NT2/D1 (cell line): ENCODE measurements at places on chromosomes 5 and 9.

DNA sequence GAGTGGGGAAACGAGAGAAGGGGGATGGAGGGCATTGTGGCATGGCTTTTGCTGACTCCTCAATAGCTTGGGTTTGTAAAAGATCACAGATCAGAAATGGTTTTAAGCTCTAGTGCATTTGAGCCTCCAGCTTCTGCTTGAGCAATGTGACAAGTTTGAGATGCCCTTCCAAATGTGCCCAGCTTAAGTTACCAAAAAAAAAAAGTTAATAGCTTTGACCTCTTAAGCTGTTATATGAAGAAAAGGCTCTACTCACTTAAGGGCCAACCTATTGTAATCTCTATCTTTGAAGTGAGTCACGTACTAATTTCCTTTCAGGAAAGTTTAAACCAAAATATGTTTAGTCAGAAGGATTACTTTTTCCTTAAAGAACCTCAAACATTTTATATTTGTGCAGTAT is 428.8 kb upstream of the ACTBL2 start:
- no peak for DNase-seq

DNA sequence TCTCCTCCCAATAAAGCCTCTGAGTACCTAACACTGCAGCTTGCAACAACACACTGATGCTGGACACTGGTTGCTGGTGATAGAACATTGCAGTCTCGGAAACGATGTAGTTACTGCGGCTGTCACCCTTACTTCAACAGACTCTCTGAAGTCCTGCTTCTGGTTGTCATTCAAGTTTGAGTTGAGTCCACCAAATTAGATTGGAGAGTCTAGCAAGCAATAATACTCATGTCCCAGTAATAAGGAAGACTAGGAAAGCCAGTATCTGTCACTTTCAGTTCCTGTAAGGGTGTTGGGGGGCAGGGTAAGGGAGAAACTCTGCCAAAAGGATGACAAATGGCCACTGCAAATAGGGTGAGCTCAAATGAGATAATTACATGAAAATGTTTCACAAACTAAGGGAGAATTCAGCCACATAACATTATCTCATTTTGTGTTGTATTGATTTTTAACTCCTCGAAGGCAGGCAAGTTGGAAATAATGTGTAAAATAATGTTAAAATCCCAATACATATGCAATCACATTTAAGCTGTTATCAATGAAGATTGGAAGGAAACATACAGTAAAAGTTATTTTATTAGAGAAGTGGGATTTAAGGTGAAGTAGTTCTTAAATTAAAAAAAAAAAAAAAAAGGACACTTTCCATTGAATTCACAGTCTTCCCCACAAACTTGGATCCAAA is 849 bp upstream of the IFT74 start:
- DNase-seq = no peak

DNA sequence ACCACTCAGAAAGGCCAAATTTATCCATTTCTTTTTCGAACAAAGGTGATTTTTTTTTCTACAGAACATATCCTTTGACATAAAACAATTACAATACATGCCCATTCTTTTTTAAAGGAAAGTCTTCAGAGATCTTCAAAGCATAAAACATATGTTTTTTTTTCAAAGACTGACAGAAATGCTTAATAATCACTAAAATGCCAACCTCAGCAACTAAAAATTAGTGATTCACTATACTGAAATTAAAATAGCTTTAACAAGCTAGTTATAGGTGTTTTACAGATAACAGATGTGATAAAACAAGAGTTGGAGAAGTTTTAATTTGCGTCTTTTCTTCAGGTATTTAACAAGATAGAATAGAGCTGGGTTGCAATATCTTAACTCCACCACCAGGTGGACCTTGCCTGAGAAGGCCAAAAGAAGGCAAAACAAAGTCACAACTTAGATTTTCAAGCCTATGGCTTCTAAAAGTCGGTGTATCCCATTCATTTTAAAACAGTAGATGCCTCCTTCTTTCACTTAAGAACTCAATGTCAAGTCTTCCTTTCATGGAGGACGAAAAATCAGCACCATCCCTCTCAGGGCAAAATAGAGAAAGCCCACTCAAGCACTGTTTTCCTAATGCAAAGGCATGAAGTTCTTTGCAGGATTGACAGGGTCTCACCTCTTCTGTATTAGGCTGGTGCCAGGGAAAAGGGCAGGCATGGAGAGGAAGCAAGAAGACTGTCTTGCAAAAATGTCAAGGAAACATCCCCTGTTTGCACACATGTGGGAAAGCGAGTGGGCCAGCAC is 31.1 kb upstream of the CPLX2 start:
- DNase-seq = no peak

DNA sequence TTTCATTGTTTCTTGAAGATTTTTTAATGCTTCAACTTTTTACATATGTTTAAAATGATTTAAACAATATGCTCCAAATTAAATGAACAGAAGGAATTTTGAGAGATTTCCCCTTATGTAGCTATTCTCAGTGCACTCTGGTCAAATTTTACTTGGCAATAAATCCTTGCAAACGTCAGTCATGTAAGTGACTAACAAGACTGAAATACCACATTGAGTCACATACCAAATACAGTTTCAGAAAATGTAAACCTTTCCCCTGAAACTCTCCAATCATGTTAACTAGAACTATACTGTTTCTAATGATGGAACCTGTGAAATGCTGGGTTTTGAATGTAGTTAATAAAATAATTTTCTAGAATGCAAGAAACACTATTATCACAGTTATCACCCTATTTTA is 29.6 kb downstream of the SAR1B start:
- DNase-seq = no peak

- DNase-seq = no peak
Observed at GRCh38 chr5:73387601-73388305, 60.8 kb downstream of the FOXD1 start.

DNA sequence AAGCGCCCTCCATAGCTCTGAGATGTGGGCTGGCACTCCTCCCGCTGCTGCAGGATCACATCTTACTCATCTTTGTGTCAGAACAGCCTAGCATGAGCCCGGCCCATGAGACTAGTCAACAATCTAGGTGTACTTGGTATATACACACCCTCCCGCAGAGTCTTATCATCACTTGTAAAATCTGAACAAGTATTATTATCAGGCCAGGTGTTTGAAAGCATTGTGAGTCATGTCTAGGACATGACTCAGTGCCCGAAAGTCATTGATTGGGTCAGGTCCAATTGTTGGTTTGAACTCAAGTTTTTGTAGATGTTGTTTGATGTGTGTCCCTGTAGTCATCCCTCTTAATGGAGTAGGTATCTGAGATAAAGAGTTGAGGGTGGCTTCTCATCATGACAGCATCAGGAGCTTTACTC is 108.7 kb downstream of the CFAP90 start:
- no peak for DNase-seq

GRCh38 chr5:37739817-37740261 is 100.0 kb downstream of the GDNF start:
- DNase-seq = no peak

DNA sequence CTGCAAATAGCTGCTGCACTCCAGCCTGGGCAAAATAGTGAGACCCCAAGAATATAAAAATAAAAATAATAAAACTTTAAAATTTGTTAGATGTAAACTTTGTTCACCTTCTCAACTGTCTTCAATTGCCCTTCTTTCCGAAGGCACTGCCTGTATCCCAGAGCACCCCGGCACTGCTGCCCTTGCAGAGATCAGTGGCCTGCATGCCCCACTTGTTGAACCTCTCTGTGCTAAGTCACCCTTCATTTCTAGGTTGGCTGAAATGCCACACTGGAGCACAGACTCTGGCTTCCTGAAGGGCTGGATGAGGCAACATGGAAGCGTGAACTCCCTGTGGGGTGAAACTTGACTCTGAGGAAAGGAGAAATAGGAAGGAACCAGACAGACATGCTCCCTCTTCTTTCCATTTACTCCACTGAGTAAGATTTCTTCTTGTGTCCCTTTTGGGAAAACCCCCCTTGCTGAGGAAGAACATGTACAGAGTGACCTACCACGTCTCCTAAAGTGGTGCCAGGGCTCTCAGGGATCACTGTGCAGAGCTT is 8.4 kb upstream of the JMY start:
- DNase-seq = no peak

GRCh38 chr9:18705796-18706392 is 231.9 kb downstream of the ADAMTSL1 start:
- DNase-seq = no peak

- no peak for DNase-seq
Observed at GRCh38 chr5:35248843-35249780, 18.8 kb upstream of the PRLR start.

DNA sequence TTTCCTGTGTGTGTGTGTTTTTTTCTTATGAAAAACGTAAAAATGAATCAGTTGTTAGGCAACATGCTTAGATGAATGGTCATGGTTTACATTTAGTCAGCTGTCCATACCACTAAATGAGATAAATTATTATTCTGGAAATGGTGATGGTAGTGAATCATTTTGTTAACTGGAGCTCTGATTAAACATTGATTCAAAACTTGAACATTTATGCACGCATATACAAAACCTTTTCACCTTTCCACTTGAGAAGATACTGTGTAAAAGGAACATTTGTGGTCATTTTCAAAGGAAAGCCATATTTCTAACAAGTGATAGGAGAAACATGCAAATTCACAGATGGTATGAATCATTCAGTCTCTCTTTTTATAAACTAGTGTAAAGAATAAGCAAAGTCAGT is 162.0 kb downstream of the SLC25A46 start:
- DNase-seq = no peak

DNA sequence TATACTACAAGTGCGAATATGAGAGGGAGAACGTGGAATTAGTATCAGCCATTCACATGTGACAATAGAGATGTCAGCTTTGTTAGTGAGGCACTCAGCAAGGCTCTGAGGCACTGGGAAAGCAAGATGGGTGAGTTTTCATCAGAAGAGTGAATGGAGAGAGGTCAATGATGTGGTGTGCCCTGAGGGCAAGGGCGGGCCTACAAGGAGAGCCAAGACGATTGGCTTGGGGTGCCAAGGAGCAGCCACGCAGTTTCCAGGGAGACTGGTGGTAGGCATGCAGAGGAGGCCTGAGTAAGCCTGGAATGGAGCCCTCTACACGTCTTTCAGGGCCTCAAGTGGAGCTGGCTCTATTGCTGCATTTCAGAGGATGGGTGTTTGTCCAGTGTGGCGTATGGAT is 24.7 kb downstream of the BTF3 start:
- DNase-seq = no peak

GRCh38 chr5:173342813-173343755 is 14.9 kb upstream of the STC2 start:
- no peak for DNase-seq

DNA sequence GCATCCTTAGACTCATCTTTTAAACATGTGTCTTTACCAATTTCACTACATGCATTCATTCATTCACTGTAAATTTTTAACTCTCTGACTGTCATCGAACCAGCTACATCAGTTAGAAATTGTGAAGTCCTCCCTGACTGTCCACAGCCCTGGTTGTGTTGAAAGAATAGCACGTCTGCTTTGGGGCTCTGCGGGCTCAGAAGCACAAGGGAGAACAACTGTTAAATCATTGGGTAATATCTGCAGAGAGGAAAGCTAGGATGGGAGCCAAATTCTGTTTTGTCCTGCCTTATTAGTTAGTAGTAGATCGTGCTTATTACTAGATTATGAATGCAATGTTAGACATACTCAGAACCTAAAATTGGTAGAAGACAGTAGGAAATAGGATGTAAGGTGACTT is 26.3 kb upstream of the FAM120AOS start:
- no peak for DNase-seq

- no peak for DNase-seq
Observed at GRCh38 chr5:634191-634590, 22.1 kb downstream of the CEP72 start.

DNA sequence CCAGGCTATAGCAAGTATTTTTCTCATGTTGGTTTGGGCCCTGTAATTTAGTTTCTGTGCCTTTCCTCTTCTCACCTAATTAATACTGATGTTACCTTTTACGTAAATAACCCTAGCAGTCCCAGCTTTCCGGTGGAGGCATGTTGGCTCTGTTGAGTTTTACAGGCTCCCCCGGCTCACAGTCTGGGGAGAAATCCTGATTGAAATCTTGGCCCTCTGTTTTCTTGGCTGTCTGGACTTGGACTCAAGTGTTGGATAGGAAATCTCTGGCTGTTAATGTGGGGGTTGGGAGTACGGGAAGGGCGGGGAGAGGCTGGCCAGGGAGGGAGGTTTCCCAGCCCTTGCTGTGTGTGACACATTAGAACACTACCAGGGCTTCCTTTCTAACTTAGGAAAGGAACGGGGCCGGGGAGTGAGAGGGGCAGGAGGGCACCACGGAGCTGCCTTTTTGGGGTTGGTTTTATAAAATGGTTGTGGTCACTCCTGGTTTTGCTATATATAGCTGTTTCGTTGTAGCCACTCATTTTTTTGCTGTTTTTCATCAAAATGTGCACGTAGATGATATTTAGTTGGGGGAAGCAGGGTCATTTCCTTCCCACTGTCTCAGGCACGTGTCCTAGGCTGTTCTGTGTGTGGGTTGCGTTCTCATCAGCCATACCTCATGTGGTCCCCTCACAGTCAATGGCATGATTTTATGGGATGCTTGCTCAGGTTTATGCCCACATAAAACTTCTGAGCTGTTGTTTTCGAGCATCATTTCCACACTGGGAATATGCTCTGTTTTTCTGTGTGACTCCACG is 11.0 kb downstream of the TRIO start:
- no peak for DNase-seq

DNA sequence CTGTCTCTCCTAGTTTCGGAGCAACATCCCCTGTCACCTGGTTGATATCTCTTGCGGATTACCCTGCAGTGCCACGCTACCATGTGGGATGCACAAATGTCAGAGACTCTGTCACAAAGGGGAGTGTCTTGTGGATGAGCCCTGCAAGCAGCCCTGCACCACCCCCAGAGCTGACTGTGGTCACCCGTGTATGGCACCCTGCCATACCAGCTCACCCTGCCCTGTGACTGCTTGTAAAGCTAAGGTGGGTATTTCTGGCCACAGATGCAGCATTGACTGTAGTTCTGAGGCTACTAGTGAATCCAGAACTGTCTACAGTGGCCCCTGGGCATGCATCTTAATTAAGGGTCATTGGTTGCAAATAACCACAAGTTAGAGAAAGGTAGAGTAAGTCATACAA is 50.8 kb downstream of the AQP7 start:
- DNase-seq = no peak

GRCh38 chr5:157582731-157583620 is 7.4 kb upstream of the ADAM19 start:
- DNase-seq = no peak

- DNase-seq = no peak
Observed at GRCh38 chr5:139488260-139488659, 5.7 kb upstream of the STING1 start.

DNA sequence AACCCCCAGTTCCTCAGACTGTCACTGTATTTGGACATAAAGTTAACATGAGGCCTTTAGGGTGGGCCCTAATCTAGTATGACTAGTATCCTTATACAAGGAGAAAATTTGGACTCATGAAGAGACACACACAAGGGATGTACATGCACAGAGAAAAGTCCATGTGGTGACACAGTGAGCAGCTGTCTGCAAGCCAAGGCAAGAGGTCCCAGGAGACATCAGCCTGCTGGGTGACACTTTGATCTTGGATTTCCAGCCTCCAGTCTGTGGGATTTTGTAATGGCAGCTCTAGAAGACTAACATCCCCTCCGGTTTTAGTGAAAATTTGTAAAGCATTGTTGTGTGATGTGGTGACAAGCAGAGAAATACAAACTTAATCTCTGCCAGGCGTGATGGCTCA is 66.1 kb downstream of the RAI14 start:
- no peak for DNase-seq

- no peak for DNase-seq
Observed at GRCh38 chr5:55035480-55035879, 11.4 kb downstream of the GZMK start.

GRCh38 chr9:9605681-9606080 is 1007.1 kb downstream of the PTPRD start:
- no peak for DNase-seq
